LHCN-M2 (cell line): ENCODE measurements at places on chromosomes 13 and 19. TPM values are rescaled to one million over a fixed set of nuclear protein-coding genes. Genes with fewer than 3 reads are reported as not detected.

GRCh38 chr13:53075356-53076041, 46.9 kb downstream of the OLFM4 start:
- DNase-seq = no peak

- DNase-seq = no peak
Measured at GRCh38 chr19:12873891-12874745, 7.1 kb downstream of the DNASE2 start.

- DNase-seq = no peak
Measured at GRCh38 chr13:30163441-30163840, 143.9 kb downstream of the KATNAL1 start.

DNA sequence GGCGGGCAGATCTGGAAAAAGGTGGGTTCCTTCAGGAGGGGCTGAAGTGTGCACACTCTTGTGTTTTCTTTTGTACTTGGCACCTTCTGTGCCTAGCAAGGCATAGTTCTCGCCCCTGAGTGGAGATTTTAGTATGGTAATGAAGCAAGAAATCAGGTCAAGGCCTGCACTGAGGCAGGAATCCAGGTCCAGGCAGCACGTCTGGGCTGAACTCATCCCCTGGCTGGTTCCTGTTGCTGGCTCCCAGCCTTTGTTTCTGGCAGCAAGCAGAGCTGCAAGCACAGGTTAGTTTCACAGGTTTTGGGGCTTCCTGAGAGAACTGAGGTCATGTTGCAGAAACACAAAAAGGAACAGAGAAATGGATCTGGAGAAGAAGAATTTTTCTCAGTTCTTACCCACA, 21.2 kb downstream of the SIGLEC7 start:
- no peak for DNase-seq

GRCh38 chr13:62687732-62688131, 1272.1 kb upstream of the PCDH20 start:
- no peak for DNase-seq

Gene HIPK4
- total RNA-seq = not detected in 2 replicates

Gene NLRP9
- total RNA-seq = not detected in 2 replicates

Gene ZNF582
- total RNA-seq = 1.5 and 2.2 TPM in 2 replicates

Gene ACTMAP
- 1.6 and 2.0 TPM in 2 replicates for total RNA-seq

DNA sequence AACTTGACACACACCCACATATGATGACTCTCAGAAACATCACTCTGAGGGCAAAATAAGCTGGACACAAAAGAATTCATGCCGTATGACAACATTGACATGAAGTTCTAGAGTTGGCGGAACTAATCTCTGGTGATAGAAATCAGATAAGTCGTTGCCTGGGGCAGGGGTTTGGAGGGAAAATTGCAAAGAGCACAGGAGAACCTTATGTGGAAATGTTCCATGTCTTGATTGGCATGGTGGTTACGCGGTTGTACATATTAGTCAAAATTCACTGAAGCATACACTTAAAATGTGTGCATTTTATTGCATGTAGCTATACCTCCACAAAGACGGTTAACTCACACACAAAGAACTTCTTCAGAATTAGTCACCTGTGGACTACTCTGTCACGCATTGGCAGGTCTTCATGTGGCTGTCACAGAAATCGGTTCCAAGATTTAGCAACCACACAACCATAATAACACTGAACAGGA, 137.8 kb upstream of the GJB6 start:
- DNase-seq = no peak

GRCh38 chr19:1112268-1113029, 8.7 kb downstream of the GPX4 start:
- DNase-seq = no peak

Gene ABHD13
- total RNA-seq = 5.8 and 6.9 TPM in 2 replicates

- DNase-seq = no peak
Measured at GRCh38 chr13:42600943-42601342, 27.0 kb downstream of the TNFSF11 start.

GRCh38 chr13:59451236-59451635, 712.5 kb downstream of the DIAPH3 start:
- DNase-seq = no peak

Gene ZNF846
- 3.5 and 4.6 TPM in 2 replicates for total RNA-seq

DNA sequence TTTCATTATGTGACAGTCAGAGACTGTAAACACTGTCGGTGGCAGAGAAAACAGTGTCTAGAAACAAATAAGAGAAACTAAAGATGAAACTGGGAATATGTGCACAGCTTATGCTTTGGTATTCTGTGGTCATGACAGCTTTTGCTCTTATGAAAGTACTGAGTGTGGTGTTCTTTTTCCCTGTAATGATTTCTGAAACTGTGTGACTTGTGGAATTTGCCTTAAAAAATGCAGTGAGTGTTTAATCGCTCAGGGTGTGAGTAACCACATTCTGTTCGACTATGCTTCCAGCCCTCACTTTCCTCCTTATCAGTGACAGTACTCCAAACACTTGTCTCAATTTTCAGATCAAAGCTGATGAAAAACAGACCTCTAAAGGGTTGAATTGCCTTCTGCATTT, 66.9 kb upstream of the DIAPH3 start:
- DNase-seq = peak; percentile 13
